ENCODE measurements at places on chromosomes 12 and 14.

- DNase-seq = no peak
Observed at GRCh38 chr14:90348270-90348669, 16.5 kb upstream of the NRDE2 start.

DNA sequence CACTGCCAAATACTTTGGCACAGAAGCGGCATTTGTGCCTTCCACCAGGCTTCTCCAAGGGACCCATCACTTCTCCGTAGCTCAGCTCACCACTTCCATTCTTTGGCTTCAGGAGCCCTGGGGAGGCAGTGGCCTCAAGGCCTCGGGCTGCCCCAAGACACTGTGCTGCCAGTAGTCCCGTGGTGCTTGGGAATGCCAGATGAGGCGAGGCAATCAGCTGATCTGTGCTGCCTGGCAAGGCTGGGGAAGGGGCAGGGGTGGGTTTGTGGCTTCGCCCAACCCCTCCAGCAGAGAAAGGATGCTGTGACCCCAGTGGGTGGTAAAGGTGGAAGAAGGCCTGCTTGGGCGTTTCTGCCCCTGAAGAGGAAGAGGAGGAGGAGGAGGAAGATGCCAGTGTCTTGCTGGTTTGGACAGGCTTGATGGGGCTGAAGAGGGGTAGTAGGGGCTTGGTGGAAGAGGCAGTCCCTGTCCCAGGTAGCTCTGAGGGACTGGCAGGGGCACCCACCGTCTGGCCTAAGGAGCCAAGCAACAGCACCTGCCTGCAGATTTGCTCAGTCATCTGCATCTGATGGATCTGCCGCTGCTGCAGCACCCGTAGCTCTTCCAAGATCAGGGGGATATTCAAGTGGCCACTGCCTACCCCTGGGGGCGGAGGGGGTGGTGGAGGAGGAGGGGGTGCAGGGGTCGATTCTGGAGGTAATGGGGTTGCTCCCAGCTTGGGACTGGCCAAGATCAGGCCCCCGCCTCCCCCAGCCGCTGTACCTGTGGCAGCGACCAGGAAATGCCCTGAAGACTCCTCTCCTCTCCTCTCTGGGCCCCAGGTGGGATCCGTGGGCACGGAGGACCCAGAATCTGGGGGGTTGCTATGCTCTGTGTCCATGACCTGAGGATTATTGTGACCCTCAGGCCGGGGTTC, 1.3 kb downstream of the SALL2 start:
- no peak for DNase-seq

GRCh38 chr12:4432878-4433744, 12.5 kb downstream of the FGF6 start:
- no peak for DNase-seq

DNA sequence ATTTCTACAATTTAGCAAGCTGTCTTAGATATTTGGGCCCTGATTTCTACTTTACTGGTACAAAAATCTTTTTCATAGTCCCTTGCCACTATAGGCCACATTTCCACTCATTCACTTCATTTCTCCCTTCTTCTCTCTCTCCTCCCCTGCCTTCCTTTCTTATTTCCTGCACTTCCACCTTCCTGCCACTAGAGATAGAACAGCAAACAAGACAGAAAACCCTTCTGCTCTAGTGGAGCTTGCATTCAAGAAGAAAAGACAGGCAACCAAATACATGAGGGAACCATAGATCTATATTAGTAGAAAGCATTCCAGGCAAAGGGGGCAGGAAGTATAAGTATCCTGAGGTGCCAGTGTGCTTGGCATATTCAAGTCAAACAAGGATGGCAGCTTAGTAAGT, 623.5 kb downstream of the FLRT2 start:
- DNase-seq = no peak

GRCh38 chr14:72731252-72732020, 162.5 kb downstream of the DPF3 start:
- no peak for DNase-seq

GRCh38 chr12:100830003-100830795, 35.6 kb downstream of the ANO4 start:
- no peak for DNase-seq

GRCh38 chr12:95756362-95756761, 34.2 kb downstream of the NTN4 start:
- no peak for DNase-seq

DNA sequence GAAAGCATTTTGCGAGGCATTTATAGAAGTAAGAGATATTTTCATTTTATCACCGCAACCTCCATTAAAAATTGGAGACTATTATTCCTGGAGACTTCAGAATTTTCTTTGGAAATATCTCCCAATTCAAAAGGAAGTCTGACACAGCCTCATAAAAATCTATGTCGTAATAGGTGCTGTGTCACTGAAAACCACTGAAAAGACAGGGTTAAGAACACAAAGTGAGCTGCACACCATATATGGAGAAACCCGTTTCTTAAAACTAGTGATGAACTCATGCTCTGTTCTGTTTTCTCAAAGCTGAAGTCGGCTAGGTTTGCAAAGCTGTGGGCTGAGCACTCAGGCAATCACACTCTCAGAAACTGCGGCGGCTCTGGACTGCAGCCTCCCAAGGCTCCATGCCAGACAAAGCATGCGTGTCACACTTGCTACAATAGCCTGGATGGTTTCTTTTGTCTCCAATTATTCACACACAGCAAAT, at the start of gene GLIPR1:
TSS of gene GLIPR1 (plus strand) at position 287 of the 481 bp plus-strand sequence. CDS start at position 413, 126 bp downstream.
- DNase-seq = peak; percentile 60

GRCh38 chr14:65412856-65413738, 567 bp downstream of the FUT8 start:
- peak; percentile 50 for DNase-seq

GRCh38 chr12:102093319-102093718, 26.6 kb downstream of the NUP37 start:
- no peak for DNase-seq

DNA sequence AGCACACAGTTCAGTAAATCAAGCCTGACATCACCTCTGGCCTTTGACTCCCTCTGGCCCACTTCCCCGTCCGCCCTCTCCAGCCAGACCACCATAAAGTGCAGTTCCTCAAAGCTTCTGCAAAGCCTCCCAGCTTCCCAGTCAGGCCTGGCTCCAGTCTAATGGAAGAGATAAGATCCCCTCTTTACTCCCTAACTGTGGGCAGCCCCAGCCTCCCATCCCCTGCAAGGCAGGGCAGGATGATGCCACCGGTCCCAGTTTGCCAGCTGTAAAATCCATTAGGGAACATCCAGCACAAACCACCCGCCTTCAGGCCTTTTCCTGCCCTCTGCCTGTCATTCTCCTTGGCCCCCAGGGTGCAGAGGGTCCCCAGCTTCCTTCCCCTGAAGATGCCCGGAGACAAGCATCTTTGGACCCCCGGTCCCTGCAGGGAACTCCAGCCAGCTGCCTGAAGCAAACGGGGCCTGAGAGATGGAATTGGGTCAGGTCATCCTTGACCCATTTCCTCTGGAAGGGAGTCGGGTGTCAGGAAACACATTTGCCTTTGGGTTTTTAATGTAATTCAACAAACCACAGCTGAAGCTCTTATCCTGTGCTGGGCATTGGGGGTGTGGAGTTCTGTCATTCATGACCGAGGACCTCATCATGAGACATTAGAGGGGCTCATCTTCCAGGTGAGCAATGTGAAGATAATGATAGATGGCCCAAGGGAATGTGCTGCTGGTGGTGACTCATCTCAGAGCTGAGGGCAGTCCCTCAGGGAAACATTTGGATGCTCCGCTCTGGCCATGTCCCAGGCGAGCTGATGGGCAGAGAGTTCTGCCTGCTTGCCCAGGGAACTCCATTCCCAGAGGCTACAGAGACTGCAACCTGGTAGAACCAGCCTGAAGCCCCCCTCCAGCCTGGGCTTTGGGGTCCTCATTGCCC, 93.8 kb upstream of the CLMN start:
- no peak for DNase-seq

DNA sequence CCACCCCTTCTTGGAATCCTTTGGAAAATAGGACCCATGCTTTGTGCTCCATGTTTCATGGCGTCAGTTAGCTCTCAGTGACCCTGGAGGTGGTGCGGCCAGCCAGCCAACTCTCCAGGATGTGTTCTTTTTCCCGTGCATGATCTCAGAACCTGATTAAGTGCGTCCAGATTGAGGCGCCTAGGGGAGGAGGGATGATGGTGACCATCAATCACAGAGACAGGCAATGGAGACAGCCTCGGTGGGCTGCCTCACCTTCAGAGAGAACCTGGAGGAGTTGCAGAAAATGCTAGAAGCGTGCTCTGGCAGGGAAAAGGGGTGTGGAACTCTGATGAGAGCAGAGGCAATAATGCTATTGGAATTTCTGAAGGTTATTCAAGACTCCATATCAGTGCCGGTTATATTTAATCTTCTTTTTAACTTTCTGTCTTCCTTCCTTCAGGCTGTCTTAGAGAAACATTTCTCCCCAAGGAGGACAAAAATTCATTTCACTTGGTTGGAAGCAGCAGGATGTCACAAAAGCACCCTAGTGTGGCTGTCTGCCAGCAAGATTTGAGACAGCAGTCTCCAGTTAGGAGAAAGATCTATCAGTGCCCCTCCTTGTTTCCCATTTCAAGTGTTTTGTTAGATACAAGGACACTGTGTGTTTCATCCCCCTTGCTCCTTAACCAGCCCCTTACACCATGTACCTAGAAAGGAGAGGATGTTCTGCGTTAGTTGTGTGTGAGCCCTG, 53.3 kb upstream of the IGF1 start:
- DNase-seq = no peak

- DNase-seq = no peak
Observed at GRCh38 chr14:95410838-95411237, 91.1 kb upstream of the CLMN start.

DNA sequence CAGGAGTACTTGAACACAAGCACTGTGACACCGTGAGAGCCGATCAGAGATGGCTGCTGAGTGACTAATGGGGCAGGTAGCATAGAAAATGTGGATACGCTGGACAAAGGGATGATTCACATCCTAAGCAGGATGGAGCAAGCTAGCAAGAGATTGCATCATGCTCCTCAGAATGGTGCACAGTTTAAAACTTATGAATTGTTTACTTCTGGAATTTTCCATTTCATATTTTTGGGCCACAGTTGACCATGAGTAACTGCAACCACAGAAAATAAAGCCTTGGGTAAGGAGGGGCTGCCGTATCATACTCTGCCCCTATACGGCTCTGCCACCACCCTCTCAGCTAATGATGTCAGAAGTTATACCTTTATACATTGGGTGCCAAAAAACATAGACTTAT, 23.3 kb upstream of the MARK3 start:
- no peak for DNase-seq

GRCh38 chr12:26282339-26282940, 87.1 kb downstream of the SSPN start:
- no peak for DNase-seq

GRCh38 chr14:79992407-79993198, 218.7 kb downstream of the DIO2 start:
- DNase-seq = no peak

DNA sequence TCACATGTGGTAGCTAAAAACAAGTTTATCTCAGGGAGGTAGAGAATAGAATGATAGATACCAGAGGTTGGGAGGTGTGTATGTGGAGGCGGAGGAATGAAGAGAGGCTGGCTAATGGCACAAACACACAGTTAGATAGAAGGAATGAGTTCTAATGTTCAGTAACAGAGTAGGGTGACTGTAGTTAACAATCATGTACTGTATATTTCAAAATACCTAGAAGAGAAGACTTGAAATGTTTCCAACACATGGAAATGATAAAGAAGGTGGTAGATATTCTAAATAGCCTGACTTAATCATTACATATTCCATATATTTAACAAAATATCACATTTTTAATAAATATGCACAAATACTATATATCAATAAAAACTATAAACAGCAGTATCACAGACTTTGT, 8.9 kb upstream of the IFNG-AS1 start:
- DNase-seq = no peak

DNA sequence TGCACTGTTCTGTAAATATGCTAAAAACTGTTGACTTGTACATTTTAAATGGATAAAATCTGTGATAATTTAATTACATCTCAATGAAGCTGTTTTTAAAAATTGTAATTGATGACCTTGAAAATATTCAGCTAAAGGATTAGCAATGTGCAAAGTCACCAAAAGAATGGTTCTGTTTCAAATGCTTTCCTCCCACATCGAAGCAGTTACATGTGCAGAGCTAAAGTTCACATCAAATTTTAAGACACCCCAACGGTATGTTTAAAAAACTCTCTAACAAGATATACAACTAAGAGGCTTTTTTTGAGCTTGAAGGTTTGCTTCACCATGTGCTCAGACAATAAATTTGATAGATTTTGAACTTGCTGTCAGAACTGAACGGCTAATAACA, 114.6 kb upstream of the KRAS start:
- DNase-seq = no peak

- DNase-seq = no peak
Observed at GRCh38 chr14:95620659-95621059, 65.6 kb upstream of the TCL1B start.

- no peak for DNase-seq
Observed at GRCh38 chr12:6858799-6859198, 6.8 kb downstream of the USP5 start.

GRCh38 chr14:89025561-89026236, 201.2 kb downstream of the TTC8 start:
- DNase-seq = no peak

DNA sequence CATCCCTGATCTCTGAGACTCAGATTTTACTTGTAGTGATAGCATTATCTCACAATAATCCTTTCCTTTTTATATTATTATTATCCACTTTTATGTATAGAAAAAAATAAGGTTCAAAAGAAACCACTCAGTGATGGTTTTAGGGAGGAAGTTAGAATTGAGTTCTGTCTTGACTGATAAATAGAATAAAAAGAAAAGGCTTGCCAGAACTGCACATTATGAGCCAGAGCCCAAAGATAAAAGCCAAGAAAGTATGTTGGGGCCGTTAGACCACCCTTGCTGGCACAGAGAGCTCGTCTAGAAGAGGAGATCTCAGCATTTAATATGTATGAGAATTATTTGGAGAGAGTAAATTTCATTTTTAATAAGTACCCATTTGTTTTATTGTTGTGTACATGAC, 103.2 kb downstream of the TSPAN8 start:
- no peak for DNase-seq

GRCh38 chr12:104506676-104507401, 50.1 kb downstream of the CHST11 start:
- DNase-seq = no peak

- DNase-seq = no peak
Observed at GRCh38 chr14:85418721-85419120, 111.2 kb upstream of the FLRT2 start.

DNA sequence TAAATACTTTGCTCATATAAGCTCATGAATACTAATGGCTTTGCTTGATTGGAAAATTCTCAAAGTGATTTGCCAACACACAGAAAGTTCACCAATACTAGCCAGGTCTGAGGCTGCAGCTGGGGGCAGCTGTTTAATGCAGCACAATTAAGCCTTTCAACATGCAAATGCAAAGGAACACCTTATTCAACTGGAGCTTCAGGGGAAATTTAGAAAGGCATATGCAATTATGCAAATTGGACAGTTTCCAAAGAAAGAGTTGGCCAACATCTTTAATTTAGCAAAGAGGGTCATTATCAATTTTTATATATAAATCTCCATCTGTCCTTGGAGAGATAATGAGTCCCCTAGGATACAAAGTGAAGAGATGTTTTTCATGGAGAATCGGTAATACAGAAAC, 40.2 kb upstream of the OTOGL start:
- DNase-seq = no peak
